Activated CD4-positive, alpha-beta T cell treated with anti-CD3 and anti-CD28 coated beads, Interleukin-2, amount 10 ng/mL, durations not matched to agents 7 days and 5 days (primary cell): ENCODE measurements at places on chromosomes 1 and 21. TPM values are rescaled to one million over a fixed set of nuclear protein-coding genes. Genes with fewer than 3 reads are reported as not detected.
A peak's percentile ranks its signal among the peaks of the same experiment; 100 is the strongest.

DNA sequence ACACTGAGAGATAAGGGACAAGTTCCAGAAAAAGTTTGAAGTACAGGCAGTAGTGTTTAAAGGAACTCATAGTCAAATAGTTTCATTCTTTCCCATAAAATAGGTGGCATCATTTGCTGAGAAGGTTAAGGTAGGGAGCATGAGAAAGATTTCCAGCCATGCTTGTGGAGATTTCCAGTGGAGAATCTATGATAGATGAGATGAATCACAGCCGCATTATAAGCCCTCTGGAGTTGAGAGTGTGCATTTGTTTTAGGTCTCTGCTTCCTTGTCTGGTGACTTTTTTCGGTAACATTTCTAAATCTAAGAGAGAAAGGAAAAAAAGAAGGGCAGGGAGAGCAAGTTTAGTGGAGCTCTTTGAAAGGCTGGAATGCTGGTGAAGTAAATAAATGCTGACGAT is 108.7 kb downstream of the DISP1 start:
- DNase-seq: no peak

DNA sequence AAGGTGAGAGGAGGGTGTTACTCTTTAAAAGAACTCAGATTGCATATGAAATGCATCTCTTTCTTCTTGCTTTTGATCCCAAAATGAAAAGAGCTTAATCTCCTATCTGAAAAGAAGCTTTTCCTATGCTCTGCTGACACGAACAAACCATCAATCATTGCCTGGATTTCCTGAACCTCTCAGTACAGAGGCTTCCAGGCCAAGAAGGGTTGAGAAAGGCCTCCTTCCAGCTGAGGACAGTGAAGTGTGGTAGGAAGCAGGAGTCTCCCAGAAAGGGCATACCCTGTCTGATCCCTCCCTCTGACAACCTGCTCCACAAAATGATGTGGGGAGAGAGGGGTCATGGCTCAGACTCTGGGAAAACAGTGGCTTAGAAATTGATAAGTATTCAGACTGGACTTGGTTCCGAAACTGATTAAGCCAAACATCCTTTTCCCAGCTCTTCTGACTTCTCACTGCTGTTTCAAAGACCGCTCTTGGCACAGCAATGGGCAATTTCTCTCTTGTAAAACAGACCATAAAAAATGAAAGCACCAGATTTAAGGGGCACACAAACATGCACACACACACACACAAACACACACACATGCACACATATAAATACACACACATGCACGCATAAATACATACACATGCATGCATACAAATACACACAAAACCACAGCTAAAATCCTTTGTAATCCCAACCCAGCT is 310.3 kb downstream of the SIPA1L2 start:
- no peak for DNase-seq

DNA sequence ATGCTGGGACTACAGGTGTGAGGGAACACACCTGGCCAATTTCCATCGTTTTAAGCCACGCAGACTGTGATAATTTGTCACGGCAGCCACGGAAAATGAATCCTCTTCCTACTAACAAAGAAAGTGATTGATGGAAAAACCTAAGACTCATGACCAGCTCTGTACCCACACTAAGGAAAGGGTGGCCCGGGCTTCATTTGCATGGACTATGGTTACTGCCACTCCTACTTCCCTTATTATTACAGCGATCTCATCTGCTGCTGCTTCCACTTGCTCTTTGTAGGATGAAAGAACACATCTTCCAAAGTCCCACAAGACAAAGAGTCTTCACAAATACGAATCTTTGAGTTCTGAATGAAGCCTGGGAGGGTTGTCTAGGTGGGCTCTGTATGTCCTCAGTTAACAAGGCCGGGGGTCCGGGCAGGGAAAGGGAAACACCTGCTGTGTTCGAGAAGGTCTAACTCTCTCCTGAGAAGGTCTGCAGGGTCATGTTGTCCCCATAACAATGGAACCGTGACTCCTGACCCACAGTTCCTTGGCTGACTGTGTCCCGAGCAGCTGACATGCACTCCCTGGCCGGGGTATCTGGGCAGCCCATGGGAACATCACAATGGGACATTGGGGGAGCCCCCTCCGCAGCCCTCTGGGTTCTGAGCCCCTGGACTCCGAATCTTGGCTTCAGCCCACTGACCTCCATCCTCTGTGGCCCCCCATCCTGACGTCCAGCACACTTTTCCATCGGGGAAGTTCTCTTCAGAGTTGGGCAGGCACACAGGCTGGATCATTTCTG is 13.3 kb upstream of the TFF1 start:
- DNase-seq: no peak

DNA sequence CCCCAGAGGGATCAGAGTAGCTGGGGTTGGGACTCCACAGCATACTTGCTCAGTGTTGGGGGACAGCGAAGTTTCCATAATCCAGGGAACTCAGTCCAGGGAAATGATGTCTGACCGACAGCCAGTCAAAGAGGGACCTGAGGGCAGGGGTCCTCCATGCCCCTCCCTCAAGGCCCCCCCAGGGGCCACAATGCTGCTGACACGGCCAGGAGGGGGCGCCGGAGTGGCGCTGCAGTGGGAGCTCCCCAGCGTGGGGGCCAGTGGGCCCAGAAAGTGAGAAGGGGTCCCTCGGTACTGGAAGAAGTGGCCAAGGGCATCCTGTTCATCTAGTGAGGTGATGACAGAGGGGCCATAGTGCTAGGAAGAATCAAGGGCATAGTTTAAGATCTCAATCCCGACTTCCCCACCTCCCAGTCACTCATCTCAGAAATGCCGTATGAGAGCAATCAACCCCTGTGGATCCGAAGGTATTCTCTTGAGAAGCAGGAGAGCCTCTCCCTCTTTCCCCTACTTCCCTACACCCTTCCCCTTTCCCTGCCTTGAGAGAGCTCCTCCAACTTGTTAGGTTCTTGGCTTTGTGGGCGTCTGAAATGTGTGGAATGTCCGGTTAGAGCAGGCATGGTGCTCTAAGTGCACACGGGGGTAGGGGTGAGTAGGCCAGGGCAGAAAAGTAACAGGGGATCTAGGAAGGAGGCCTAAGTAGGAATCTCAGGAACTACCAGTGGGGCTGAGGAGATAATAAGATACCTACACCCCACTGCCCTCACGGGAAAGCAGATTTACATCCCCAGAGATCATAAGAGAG is 4.1 kb downstream of the NUDT17 start:
- no peak for DNase-seq

DNA sequence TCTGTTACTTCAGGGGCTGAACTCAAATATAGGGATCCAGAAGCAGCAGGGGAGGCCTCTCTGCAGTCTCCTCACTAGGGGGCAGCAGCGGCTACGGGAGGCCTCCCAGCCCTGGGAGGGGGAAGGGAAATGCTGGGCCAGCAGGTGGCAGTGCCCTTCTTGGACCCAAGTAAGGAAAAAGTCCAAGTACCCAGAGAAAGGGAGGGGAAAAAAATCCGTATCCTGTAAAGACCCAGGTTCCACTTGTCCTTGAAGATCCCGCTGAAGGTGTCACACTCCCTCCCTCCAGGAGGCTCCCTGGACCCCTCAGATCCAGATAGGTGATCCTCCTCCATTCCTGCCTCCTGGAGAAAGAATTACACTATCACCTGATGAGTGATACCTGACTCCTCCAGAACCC is 14.1 kb upstream of the NUAK2 start:
- DNase-seq: peak; percentile 84

- DNase-seq: no peak
These were observed 24.5 kb downstream of the RAB7B start for GRCh38 chr1:205978676-205979075.

DNA sequence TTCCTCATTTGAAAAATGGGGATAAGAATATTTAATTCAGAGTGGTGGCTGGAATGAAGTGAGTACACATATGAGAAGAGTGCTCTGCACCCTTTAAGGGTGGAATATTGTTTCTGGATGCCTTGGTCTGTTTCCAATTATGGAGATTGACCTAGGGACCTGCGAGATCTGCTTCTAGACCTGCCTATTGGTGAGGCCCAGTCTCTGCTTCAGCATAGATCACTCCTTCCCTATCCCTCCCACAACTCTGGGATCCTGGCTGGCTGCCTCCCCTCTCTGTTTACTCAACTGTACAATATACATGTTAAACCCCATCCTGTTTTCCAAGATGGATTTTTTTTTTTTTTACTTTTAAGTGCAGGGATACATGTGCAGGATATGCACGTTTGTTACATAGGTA is 6.4 kb upstream of the LDLRAD1 start:
- DNase-seq: no peak

DNA sequence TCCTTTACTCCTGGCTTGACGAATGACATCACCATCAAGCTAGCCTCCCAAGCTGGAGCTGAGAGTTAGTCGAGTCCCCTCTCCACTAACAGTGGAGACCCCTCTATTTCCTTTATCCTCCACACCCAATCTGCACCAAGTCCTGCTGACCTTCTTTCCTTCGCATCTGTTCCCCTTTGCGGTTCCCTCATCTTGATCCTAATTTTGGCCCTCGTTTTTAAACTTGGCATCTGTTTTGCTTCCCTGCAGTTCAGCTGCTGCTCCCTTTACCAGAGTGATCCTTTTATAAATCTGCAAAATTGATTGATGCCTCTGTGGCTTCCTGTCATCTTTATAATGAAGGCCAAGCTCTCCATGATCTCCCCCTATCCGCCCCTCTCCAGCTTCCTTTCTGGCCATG is 49.0 kb upstream of the TSPAN2 start:
- DNase-seq: no peak

DNA sequence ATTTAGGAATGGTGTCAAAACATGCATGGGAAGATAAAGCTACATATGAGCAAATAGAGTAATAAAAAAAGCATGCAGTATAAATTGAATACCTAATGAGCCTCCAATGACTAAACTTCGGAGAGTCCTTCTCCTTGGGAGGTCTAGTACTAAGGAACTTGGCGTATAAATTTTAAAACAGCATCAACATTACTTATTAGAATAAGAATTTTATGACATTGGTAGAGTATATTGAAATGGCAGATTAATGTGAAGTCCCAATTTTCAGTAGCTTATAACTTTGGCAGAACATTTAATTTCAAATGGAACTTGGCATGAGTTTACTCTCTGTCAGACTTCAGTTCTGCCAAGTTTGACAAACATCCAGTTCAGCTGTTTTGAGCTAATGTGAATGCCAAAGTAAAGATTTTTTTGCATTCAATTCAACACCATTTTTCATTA is 104.7 kb upstream of the RGS18 start:
- DNase-seq: no peak

- peak; percentile 37 for DNase-seq
These were observed 16.5 kb upstream of the PARP1 start for GRCh38 chr1:226424221-226425003.

- DNase-seq: no peak
These were observed 86.5 kb upstream of the IPO9 start for GRCh38 chr1:201742476-201742875.

DNA sequence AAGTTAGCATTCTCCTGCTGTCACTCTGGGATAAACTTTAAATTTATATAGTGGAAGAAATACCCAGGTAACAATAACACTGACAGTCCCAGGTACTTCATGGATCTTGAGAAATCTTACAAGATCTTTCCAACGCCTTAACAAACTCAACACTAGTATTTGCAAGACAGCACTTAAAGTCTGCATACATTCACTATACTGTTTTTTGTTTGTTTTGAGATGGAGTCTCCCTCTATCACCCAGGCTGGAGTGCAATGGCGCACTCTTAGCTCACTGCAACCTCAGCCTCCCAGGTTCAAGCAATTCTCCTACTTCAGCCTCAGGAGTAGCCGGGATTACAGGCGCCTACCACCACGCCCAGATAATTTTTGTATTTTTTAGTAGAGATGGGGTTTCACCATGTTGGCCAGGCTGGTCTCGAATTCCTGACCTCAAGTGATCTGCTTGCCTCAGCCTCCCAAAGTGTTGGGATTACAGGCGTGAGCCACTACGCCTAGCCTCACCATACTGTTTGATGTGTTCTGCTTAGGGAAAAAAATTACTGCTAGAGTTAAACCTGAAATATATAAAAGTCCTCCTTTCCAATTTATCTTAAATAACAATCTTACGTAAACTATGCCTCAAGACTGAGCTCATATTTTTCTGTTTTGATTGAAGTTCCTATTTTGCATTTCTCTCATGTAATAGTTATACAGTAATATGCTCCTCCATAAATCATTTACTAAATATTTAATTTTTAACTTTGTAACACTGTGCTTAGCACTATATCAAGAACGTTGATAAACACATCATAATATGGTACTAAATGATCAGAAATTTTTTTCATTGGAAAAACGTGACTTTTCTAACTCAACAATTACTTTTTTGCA is 17.5 kb downstream of the EYA3 start:
- no peak for DNase-seq

DNA sequence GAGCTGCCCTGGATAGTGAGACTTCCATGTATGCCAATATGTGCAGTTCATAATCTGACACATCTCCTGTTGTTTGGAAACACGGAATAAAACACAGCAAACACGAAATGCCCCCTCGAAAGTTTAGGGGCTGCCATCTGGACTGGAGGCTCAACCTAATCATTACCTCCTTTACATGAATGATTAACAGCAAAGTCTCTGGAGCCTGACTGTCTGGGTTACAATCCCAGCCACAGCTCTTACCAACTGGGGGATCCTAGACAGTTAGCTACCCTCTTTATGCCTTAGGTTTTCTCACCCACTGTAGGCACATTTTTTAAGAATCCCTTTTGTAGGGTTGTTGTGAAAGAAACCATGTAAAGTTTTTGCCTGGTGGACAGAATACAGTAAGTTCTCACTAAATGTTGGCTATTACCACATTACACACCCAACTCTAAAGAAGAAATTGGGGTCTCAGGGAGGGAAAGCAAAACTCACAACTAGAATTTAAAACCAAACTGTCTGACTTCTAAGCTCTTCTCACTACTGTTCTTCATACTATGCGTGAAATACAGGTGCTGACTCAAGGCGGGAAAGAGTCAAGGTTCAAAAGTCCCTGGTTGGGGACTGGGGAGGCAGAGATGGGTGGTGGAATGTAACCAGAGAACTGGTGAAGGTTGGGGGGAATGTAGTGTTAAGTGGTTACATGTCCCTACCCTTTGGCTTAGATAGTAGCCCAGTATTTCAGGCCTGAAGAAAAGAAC is 24.2 kb downstream of the CYP4A22 start:
- DNase-seq: no peak

DNA sequence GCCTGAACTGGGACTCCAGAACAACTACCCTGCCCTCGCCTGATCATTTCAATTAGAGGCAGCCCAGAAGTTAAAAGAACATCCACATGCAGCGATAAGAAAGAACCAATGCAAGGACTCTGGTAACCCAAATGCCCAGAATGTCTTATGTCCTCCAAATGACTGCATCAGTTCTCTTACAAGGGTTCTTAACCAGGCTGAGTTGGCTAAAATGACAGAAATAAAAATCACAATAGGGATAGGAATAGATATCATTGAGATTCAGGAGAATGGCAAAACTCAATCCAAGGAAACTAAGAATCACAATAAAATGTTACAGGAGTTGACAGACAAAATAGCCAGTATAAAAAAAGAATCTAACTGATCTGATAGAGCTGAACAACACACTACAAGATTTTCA is 80.1 kb upstream of the PTGFR start:
- no peak for DNase-seq

RIPPLY3 gene
- total RNA-seq: not detected

DLGAP3 gene
- total RNA-seq: 0.33 TPM

CACNA1S gene
- not detected for total RNA-seq

LAMB3 gene
- 1.9 TPM for total RNA-seq

MIS18A gene
- 18.6 TPM for total RNA-seq
